ENCODE measurements at places on chromosomes 3 and 15.

GRCh38 chr15:96347181-96348111 lies 16.9 kb downstream of the NR2F2 start:
- DNase-seq = peak; percentile 68

GRCh38 chr15:66631616-66632263 lies 65.9 kb upstream of the LCTL start:
- DNase-seq = no peak

- DNase-seq = peak; percentile 58
These were observed 534.2 kb downstream of the ZIC1 start for GRCh38 chr3:147943265-147943945.

- DNase-seq = no peak
These were observed 5.2 kb downstream of the DALRD3 start for GRCh38 chr3:49013113-49013737.

- DNase-seq = no peak
These were observed 25.3 kb upstream of the TM4SF4 start for GRCh38 chr3:149449182-149449581.

GRCh38 chr3:190692256-190692655 lies 170.2 kb downstream of the GMNC start:
- no peak for DNase-seq

- no peak for DNase-seq
These were observed 3.8 kb downstream of the PEAK1 start for GRCh38 chr15:77416148-77416455.

DNA sequence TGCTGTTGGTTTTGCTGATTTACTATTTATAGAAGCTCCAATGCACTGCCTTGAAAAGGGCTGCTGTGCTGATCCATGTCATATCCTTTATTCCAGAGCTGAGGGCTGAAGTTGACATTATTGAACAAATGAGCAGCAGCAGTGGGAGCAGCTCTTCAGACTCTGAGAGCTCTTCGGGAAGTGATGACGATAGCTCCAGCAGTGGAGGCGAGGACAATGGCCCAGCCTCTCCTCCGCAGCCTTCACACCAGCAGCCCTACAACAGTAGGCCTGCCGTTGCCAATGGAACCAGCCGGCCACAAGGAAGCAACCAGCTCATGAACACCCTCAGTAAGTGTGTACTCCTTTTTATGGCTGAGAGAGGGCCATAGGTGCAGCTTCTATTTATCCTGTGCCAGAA lies 8.8 kb downstream of the EAF1 start:
- no peak for DNase-seq

GRCh38 chr15:76190070-76190564 lies 121.2 kb downstream of the ETFA start:
- no peak for DNase-seq

DNA sequence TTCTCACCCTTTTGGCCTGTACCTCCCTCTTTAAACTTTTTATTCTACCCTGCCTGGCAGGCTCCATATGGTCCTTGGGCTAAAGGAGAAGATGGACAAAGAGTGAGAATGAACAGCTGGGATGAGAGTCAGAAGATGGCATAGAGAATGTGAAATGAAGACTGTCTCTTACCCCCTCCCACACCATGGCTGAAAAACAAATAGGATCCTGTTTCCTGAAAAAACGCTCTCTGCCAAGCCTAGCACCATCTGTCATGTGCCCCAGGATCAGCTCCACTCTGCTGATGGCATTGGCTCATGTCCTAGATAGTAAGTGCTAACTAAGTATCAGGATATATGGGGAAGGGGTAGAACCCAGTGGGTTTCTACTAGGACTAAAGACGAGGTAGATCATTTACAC lies 238.6 kb downstream of the MEX3B start:
- no peak for DNase-seq

DNA sequence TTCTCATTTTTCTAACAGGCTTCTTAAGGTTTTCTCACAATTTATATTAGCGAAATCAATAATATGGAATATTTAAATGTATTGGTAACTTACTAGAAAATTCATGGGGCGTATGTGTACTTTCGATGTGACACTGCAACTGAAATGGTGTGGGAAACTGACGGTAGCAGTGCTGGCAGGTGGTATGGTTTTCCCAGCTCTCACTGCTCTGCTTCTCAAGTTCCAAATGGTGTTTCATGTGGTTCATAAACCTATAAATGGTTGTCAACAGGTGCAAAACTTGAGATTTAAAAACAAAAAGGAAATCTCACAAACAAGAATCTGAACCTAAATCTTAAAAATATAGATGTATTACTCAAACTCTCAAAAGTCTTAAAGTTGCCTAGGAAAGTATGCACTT lies 54.7 kb downstream of the ZNF280D start:
- DNase-seq = no peak

DNA sequence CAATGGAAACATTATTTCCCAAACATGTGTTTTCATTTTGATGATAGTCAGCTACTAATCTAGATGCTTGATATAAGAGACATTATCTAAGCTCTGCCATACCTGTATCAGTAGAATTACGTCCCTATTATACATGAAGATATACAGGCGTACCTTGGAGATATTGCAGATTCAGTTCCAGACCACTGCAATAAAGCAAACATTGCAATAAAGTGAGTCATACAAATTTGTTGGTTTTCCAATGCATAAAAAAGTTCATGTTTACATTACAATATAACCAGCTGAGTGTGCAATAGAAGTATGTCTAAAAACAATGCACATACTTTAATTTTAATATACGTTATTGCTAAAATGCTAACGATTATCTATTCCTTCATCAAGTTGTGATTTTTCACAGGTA lies 236.0 kb upstream of the ZNF717 start:
- DNase-seq = no peak

DNA sequence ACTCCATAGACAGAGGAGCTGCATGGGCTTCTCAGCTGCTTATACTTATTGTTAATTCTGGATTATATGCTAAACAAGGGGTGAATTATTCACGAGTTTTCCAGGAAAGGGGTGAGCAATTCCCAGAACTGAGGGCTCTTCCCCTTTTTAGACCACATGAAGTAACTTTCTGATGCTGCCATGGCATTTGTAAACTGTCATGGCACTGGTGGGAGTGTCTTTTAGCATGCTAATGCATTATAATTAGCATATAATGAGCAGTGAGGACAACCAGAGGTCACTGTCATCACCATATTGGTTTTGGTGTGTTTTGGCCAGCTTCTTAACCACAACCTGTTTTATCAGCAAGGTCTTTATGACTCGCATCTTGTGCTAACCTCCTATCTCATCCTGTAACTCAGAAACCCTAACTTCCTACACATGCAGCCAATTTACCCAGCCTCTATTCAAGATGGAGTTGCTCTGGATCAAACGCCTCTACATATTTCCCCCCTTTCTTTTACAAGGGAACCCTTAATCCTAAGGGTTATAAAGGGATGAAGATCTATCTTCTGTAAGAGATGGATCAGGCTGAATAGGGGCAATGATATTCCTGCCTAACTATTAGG lies 12.1 kb upstream of the DMXL2 start:
- DNase-seq = no peak

GRCh38 chr3:164060923-164061322 lies 1017.4 kb downstream of the SI start:
- no peak for DNase-seq

GRCh38 chr3:31013843-31014242 lies 119.4 kb upstream of the GADL1 start:
- DNase-seq = no peak

DNA sequence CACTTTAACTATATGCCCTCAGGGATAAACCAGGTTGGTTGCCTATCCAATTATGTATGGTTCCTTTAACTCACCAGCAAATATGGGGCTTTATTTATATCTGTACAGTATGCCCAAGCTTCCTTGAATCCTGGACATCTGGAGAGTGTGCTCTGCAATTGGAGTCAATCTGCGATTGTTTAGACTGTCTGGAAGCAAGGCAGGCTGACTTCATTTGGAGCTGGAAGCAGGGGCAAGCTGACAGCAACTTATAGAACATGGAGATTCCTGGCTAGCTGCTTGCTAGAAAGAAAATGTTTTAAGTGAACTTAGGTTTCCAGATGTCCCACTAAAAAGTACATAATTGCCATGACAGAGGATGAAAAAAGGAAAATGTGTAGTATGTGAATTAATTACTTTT lies 63.7 kb upstream of the TPRG1 start:
- no peak for DNase-seq

DNA sequence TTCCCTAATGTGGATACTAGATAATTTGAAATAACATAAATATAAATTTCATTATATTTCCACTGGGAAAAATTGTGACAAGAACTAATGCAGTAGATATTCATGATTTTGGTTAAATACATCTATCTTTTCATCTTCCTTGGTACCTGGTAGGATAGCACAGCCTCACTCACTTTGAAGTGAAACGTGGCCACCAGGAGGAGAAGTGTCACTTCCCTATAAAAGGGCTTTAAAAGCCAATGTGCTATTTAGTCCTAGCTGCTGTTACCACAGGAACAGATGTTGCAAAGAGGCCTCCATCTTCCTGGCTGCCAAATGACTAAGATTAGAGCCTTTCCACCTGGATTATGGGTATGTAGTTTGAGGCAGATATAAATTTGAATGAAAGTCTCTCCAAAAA lies 140.0 kb downstream of the PLOD2 start:
- DNase-seq = no peak

GRCh38 chr3:149013726-149014125 lies 22.4 kb downstream of the GYG1 start:
- no peak for DNase-seq

GRCh38 chr3:141330718-141331376 lies 37.5 kb upstream of the ZBTB38 start:
- DNase-seq = no peak

DNA sequence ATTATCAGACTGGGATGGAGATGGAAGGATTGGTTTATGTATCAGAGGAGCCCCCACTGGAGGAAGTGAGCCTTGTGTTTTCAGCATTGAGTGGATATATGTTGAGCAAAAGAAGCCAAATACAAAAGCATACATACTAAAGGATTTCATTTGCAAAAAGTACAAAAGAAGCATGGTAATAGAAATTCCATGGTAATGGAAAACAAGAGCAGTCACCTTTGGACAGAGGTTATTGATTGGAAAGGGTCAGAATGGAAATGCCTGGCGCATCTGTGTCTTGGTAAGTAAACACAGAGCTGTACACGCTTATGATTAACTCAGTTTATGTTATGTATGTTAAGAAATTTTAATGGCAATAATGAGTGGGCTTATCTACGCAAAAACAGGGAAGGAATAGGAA lies 72.7 kb downstream of the DHX36 start:
- DNase-seq = no peak

- no peak for DNase-seq
These were observed 117.9 kb downstream of the CORO2B start for GRCh38 chr15:68696414-68697363.

GRCh38 chr15:50797926-50798325 lies 32.4 kb upstream of the SPPL2A start:
- DNase-seq = no peak

GRCh38 chr3:30285188-30286006 lies 321.0 kb upstream of the TGFBR2 start:
- no peak for DNase-seq

DNA sequence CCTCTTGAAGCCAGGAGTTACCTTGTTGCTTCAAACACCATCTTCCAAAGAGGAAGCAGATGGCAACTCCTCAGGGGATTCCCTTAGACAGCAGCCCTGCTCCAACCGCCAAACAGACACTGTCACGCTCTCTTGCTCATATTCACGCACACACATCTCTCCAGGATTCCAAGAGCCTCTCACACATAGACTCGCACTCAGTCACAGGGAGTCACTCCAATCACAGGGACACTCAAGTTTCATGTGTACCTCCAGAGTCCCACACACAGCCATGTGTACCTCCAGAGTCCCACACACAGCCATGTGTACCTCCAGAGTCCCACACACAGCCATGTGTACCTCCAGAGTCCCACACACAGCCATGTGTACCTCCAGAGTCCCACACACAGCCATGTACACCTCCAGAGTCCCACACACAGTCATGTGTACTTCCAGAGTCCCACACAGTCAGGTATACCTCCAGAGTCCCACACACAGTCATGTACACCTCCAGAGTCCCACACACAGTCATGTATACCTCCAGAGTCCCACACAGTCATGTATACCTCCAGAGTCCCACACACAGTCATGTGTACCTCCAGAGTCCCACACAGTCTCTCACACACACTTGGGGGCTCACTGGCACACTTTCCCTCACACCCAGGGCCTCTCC lies 6.1 kb downstream of the VWA5B2 start:
- no peak for DNase-seq

DNA sequence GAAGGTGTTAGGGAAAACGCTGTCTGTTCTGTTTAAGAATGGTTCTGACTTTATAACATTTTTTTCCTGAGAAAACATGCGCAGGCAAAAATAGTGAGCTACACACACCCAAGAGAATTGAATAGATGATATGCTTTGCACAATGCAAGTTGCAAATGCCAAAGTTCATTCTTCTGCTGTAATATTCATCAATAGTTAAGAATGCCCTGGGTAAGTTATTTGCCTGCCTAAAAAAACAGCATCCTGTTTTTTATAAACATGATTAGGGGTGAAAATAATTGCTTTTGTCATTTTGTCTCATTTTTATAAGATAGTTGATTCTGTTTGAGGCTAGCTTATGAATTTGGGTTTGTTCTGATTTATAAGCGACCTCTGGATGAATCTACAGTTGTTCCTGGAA lies 99.4 kb downstream of the DTWD1 start:
- DNase-seq = no peak

GRCh38 chr3:105845488-105845887 lies 23.3 kb downstream of the CBLB start:
- no peak for DNase-seq

DNA sequence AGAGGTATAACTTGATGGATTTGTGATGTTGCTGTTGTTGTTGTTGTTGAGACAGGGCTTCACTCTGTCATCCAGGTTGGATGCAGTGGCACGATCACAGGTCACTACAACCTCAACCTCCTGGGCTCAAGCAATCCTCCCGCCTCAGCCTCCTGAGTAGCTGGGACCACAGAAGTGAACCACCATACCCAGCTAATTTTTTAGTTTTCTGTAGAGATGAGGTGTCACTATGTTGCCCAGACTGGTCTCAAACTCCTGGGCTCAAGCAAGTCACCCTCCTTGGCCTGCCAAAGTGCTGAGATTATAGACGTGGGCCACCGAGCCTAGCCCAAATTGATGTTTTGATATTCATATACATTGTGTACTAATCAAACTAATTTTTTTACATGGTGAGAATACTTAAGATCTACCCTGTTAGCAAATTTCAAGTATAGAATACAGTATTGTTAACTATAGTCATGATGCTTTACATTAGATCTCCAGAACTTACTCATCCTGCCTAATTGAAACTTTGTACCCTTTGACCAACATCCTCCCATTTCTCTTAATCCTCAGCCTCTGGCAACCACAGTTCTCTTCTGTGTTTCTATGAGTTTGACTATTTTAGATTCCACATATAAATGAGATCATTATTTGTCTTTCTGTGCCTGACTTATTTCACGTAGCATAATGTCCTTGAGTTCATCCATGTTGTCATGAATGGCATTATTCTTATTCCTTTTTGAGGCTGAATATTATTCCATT lies 23.2 kb downstream of the LMCD1 start:
- no peak for DNase-seq

DNA sequence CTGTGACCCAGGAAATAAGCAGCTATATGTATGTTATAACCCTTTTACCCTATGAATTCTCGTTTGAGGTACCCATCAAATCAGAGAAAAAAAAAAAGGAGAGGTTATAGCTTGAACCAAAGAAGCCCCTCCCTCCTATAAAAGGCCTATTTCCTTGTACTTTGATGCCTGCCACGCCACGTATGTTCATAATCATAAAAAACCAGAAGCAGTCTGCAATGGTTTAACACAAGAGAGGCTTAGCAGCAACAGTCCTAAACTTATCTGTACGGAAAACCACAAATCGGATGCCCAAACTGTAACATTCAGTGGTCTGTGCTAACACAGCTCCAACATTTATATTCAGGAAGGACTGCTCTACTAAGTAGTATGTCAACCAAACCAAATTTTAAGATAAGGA lies 21.2 kb downstream of the CCR8 start:
- no peak for DNase-seq
